ENCODE measurements at places on chromosomes 2 and 18.

DNA sequence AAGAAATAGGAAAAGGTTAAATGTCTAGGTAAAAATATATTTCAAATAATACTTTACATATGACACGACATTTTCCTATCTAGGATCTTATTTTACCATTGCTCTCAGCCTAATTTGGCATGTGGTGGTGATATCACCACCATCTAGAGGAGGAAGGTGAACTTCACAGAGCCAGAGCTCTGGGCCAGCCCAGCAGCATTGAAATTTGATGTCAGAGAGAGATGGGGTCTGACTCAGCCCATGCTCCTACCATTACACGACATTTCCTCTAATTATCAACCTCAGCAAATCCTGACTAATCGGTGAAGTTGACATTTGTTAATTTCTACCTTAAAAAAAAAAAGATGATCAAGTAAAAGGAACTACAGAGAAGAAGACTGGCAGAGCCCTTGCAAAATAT lies 42.3 kb downstream of the LRRTM4 start:
- DNase-seq: no peak

DNA sequence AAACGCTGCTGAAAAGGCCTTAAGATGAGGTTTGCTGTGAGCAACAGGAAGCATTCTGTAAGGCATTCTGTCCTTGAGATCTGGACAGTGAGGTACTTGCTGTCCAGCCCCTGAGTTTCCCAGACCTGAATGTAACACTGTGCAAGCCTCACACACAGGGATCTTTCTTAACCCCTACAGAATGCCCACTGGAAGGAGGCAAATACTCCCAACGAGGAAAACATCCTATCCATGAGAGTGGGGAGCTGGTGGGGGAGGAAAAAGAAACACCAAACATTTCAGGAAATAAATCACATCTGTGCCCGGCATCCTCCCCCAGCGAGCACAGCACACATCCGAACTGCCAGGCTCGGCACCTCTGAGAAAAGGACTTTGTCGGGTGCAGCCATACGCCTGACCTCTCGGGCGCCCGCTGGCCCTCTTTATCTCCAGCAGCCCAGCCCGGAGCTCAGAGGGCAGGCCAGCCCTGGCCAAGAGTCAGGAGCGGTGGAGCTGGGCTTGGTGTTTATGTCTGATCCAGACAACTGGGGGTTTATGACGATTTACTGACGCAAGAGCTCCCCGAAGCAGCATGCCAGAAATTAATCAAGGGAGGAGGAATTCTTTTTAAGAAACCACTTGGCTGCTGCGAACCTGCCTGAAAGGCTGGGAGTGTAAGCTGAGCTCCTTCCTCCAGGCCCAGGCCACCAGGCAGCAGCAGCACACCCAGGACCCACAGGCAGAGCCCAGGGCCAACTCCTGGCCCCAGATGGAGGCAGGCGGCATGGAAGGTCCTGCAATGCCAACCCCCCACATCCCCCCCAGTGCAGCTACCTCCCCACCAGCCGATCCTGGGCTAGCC lies 72.2 kb downstream of the HDAC4 start:
- no peak for DNase-seq

DNA sequence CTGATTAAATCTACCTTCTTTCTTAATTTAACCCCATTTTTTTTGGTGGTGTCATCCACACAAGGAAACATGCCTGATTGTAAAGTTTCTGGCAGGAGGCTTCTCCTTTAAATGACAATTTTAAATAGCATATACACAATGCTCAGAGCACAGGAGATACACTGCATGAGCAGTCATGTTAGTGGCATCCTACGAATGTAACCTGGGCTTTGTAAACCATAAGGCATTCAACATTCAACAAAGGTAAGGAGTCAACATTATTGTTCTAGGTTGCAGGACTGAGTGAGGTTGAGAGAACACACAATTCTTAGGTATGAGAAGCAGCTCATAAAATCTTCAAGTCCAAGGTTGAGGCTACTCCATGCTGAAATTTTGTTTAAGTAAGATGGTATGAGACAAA lies 266.6 kb upstream of the SIX2 start:
- DNase-seq: no peak

DNA sequence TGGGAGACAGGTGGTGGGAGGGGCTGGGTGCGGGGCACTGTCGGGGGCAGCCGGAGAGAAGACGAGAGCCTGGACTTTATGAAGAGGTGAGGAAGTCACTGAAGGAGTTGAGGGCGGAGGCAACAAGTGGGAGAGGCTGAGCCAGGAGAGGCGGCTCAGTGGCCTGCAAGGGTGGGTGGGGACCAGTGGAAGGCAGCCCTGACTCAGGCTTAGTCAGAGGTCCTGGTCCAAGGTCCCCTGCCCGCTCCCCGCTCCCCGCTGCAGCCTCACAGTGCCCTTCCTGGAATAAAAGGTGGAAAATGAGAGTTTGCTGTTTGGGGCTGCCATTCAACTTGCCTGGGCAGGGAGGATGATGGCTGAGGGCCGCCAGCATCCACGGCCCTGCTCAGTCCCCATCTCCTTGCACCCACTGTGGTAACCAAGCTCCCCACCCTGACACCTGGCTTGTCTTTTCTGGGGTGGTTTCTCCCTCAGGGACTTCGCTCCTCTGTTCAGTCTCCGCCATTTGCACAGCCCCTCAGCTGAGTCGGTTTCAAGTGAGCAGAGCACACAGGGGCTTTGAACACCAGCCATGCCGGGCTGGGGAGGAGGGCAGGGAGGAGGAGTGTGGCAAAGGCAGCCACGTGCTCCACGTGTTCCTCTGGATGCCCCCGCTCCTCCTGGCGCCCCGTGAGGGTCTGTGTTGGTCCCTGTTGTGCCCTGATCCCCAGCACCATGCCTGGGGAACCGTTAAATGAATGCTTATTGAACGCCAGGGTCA lies 13.7 kb upstream of the RALB start:
- DNase-seq: no peak

- DNase-seq: no peak
These were observed 32.0 kb upstream of the ACYP2 start for GRCh38 chr2:54083445-54083844.

- peak; percentile 20 for DNase-seq
These were observed 57.4 kb downstream of the SP100 start for GRCh38 chr2:230473378-230473777.

GRCh38 chr2:127626175-127626574 lies 19.8 kb upstream of the GPR17 start:
- DNase-seq: no peak

DNA sequence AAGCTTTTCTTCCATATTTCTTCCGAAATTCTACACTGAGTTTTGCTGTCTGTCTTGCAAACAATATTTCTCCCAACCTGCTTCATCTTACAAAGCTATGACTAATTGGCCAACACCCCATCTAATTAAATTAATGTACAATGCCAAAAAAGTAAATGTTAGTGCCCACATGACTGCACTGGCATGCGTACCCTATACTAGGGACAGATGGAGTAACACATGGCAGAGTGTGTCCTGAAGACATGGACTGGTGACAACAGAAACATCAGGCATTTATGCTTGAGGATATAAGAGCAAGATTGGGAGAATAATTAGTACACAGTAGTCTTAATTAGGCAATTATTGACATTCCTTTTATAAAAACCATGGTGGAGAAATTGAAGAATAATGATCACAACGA lies 66.8 kb downstream of the MREG start:
- DNase-seq: no peak

DNA sequence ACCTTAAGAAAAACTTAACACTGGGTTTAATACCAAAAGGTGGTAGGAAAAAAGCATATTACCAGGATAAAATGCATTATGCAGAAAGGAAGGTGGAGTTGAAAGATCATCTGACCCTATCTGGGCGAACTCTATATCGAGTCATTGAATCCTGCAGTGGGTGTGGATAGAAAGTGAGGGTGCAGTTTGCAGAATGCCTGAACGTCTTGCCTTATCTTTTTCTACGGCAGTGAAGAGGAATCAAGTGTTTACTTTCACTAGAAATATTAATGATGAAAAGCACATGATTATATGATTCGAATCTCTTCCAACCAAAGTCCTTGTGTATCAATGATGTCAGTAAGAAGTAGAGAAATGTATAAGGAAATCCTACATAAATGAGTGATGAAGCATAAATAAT lies 4.3 kb upstream of the CAVIN2 start:
- DNase-seq: no peak

DNA sequence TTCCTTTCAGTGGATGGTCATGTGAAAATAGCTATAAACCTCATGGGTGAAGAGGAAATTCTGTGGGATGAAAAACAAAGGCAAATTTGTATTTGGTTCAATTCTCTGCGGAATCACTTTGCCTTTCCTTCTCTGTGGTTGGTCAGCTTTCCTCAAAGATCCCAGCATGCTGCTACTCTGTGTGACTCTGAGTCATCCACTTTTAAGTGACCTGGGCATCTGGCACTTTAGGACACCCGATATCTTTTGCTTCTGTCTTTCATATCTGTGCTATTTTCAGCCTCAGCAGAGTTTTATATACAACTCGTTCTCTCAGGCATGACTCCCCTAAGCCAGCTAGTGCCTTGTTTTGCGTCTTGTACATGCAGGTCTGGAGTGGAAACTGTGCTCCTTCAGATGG lies 217.0 kb upstream of the PIEZO2 start:
- DNase-seq: no peak

DNA sequence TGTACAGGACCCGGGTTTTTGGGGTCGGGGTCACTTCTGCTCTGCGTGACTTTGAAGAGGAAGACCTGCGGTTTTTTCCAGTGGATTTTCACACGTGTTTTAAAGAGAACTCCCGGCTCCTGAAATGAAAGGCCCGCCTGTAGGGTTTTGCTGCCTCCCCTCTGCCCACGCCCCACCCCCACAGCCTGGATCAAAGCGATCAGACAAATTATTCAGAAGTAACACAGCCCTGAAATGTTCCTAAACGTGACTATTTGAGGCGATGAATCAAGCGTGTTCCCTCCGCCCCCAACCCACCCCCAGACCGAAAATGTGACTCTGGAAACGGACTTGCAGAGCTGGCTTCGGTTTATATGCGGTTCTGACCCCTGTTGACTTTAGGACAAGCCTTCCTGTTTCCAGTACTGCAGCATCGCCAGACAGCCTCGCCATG lies 28.7 kb upstream of the SMIM21 start:
- peak; percentile 24 for DNase-seq

- no peak for DNase-seq
These were observed 29.2 kb upstream of the MRO start for GRCh38 chr18:50848991-50849390.

- no peak for DNase-seq
These were observed 11.7 kb upstream of the NAPG start for GRCh38 chr18:10514082-10514481.

- no peak for DNase-seq
These were observed 44.0 kb downstream of the GPR155 start for GRCh38 chr2:174442546-174443510.

DNA sequence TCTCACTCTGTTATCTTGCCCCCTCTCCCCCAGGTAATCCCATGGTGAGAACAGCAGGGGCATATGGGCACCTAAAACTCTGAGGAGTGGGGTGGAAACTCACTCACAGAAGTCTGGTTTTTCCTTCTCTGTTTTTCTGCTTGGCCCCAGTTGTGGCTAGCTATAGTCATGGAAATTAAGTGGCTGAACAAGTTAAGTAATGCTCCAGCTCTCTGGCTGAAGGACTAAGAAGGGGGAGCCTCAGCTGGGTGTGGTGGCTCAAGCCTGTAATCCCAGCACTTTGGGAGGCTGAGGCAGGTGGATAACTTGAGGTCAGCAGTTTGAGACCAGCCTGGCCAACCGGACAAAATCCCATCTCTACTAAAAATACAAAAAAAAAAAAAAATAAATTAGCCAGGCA lies 261.0 kb downstream of the TPGS2 start:
- DNase-seq: no peak

DNA sequence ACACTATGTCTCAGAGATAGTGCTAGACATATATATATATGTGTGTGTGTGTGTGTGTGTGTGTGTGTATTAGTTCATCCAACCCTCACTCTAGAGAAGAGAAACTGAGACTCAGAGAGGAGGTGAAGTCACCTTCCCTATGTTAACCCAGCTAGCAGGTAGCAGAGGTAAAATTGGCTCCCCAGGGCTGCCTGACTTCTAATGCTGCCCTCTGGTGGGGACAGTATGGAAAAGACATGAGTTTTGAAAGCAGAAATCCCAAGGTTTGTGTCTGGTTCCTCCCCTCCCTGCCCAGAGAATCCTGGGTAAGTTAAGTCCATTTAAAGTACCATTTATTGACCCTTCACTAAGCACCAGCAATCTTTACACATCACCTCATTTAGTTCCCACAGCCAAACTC lies 137.7 kb downstream of the THNSL2 start:
- peak; percentile 38 for DNase-seq

- no peak for DNase-seq
These were observed 47.6 kb downstream of the PDE1A start for GRCh38 chr2:182379241-182379640.

DNA sequence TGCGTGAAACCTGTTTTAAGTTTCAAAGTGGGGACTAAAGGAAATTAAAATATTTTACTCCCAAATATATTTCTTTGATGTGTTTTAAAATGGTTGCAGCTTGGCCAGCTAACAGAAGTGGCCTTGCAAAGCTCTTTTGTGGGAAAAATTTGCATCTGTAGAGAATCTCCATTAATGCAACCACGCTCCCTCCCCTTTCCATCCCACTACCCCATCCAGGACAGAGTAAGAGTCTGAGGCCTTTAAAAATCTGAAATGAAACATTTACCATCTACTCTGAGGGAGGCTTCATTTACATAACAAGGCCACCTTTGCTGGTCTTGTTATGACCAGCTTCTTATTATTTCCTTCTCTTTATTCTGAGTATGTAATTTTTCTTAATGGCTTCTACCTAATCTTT lies 63.5 kb downstream of the STAT4 start:
- DNase-seq: no peak

- peak; percentile 4 for DNase-seq
These were observed 47.5 kb downstream of the GALNT3 start for GRCh38 chr2:165746501-165746900.

GRCh38 chr2:121260370-121261154 lies 24.4 kb downstream of the TFCP2L1 start:
- no peak for DNase-seq

DNA sequence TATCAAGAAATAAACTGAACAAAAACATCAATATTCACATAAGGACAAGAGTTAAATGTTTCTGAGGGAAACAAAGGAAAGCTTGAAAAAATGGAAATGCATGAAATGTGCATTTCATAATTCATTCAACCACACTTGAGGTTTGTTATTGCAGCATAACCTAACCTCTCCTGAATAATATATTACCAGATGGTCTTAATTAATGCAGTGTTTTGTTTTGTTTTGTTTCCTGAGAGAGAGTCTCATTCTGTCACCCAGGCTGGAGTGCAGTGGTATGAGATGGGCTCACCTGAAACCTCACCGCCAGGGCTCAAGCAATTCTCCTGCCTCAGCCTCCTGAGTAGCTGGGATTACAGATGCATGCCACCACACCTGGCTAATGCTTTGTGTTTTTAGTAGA lies 139.9 kb upstream of the PIEZO2 start:
- DNase-seq: no peak

GRCh38 chr18:45688833-45689232 lies 35.1 kb upstream of the SLC14A1 start:
- DNase-seq: no peak

DNA sequence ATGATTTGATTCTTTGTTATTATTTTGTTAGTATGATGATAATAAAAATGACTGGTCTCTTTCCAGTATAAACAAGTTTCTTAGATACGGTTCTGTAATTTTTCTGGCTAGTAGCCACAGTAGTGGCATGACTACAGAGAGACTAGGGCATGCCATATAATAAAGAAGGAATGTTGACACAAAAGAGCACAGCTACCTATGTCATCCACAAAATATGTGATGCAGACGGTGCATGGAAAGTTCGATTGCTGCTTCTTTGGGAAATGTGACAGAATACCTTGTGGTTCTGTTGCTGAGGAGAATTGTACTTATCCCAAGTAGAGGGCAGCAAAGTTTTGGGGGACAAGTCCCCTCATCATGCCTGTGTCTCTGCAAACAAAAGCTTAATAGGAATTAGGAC lies 26.1 kb upstream of the SETBP1 start:
- DNase-seq: no peak

Measured in common myeloid progenitor, CD34-positive (primary cell).